Stimulated activated CD4-positive, alpha-beta T cell treated with anti-CD3 and anti-CD28 coated beads, Interleukin-15, amount 100 ng/mL, for 24 hours (primary cell): ENCODE measurements at places on chromosomes 6 and 20.

GRCh38 chr20:46583411-46584214 lies 33.2 kb upstream of the OCSTAMP start:
- DNase-seq = no peak

GRCh38 chr20:43334080-43334479 lies 123.6 kb upstream of the SRSF6 start:
- DNase-seq = no peak

DNA sequence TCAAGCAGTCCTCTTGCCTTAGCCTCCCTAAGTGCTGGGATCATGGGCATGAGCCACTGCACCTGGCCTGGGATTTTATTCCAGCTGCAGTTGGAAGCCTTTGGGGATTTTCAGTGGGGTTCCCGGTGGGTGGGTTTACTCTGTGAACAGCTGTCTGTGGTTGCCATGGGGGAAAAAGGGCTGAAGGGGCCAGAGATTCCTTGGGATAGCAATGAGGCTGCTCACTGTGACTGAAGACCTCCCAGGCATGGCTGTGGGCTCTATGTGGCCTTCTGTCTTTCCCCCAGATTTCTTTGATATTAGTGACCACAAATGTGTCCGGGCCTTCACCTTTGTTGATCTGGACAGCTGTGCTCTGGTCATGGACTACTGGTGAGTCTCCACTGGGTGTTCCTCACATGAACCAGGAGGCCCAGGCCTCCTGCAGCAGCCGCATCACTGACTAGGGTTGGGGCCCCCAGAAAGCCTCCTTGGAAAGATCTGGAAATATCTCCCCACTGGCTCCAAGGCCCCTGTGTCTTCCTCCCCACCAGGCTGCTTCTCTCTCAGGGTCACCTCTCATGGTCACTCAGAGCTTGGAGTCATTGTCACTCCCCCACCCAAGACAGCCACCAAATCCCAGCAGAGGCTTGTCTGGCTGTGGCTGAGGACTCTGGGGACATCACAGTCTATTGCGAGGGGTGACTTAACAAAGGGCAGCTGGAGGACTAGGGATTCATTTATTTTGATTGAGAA lies 33.4 kb downstream of the EFCAB8 start:
- DNase-seq = no peak

- DNase-seq = no peak
These were observed 51.1 kb downstream of the TBC1D7 start for GRCh38 chr6:13277231-13277630.
